ENCODE measurements at places on chromosomes 7 and 10.

DNA sequence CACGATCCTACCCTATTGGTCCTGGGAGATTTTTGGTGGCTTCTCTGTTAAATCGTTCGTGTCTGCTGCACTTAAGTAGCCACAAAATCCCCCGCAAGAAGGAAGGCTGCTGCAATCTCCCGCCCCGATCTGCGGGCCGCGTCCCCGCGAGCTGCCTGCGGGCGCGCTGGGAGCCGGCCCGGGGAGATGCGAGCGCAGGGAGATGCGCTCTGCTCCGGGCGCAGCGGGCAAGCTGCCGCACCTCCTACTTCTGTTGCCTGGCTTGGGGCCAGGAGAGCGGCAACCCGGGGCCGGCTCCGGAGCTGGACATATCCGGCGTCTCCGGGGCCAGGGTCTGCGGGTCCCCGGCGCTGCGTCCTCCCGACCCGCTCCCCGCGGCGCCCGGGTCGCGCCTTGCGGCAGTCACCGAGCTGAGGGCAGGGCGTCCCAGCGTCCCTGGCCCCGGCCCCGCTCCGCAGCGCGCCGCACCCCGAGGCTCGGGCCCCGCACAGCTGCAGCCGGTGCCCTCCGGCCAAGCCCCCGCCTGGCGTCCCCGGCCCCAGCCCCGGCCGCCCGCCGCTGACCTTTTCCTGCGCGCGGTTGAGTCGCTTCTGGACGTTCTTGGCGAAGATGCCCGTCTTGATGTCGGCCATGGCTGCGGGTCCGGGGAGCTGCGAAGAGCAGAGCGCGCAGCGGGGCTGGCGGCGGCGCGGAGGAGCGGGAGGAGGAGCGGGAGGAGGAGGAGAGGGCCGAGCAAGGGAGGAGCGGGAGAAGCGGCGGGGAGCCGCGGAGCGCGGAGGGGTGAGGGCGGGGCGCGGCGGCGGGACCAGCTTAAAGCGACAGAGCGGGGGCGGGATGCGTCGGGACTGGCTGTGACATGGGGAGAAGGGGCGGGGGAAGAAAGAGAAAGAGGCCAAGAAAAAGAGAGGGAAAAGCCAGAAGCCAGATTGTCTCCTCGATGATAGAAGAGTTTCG lies at the start of gene AMPH:
Gene AMPH, minus strand, starts transcription at position 654 of the 954 bp plus-strand sequence. Its CDS starts 22 bp downstream, at position 632.
- H3K4me1 ChIP-seq, result peaks cover 7% of the 10 kb centered on the region
- no peak within 1 kb of the TSS for H3K27ac ChIP-seq
- H3K36me3 ChIP-seq, result no peaks in the 10 kb centered on the region
- no peaks in the 10 kb centered on the region for H3K27me3 ChIP-seq
- DNase-seq, result peak; percentile 75

- no peak overlapping the region for H3K4me3 ChIP-seq
- DNase-seq, result no peak
- no peaks in the 10 kb centered on the region for H3K36me3 ChIP-seq
- H3K27me3 ChIP-seq, result peaks cover 4% of the 10 kb centered on the region
- peak overlapping the region; percentile 82 for H3K27ac ChIP-seq
- peaks cover 87% of the 10 kb centered on the region for H3K4me1 ChIP-seq
Measured at GRCh38 chr7:25847336-25848070, 304.5 kb upstream of the NFE2L3 start.

DNA sequence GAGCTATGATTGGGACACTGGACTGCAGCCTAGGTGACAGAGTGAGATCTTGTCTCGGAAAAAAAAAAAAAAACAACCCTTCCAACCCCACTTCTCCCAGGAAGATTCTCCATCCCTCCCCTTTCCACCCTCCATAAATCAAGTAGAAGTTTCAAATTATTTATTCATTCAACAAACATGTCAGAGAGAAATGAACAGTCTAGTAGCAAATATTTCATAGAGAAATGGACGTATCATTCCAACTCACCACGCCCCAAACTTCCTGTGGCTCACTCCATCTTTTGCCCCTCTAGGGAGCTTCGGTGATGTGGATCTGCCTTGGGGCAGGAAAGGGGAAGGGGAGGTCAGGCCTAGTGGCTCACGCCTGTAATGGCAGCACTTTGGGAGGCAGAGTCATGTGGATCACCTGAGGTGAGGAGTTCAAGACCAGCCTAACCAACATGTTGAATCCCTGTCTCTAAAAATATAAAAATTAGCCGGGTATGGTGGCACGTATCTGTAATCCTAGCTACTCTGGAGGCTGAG lies 638 bp upstream of the TRAPPC14 start:
- DNase-seq, result no peak
- peaks cover 29% of the 10 kb centered on the region for H3K36me3 ChIP-seq
- peak overlapping the region; percentile 85 for H3K27ac ChIP-seq

DNA sequence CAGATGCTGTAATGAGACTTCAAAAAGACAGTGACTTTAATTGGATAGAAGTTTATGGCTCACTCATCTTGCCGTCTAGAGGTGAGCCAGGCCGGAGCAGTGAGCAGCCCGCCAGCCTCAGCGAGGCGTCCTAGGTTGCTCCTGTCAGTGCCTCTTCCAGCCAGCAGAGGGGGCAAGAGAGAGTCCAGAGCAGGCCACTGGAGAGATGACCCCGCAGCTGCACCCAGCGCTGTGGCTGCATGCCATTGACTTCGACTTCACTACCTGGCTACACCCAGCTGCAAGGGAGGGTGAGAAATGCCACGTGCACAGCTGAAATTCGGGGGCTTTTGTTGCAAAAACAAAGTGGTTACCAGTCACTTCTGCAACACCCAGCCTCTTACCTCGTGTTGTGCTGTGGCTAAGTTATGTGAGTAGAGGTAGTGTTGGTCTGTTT lies 26.5 kb downstream of the NUB1 start:
- peak; percentile 85 for DNase-seq
- peaks cover 13% of the 10 kb centered on the region for H3K4me1 ChIP-seq
- H3K27ac ChIP-seq, result no peak overlapping the region
- no peak overlapping the region for H3K4me3 ChIP-seq
- H3K27me3 ChIP-seq, result no peaks in the 10 kb centered on the region

DNA sequence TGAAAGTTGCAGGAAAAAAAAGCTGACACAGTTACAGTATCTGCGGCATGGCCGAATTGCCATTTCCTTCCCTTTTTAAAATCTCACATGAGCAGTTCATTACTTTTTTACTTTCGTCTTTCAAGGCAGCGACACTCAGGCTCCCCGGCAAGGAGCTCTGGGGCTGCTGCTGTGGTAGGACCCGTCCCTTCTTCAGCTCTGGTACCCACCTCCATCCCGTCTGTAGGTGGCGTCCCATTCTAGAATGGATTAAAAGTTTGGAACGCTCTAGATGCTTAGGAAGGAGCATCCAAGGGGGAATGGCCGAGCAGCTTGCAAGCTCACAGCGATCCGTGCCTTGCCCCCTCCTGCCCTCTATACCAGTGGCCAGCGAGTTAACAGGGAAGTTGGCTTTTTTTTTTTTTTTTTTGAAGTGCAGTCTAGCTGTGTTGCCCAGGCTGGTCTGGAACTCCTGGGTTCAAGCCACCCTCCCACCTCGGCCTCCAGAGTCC lies 22.8 kb upstream of the TTYH3 start:
- no peak for DNase-seq
- H3K27me3 ChIP-seq, result no peaks in the 10 kb centered on the region
- H3K4me1 ChIP-seq, result peaks cover 41% of the 10 kb centered on the region
- H3K36me3 ChIP-seq, result no peaks in the 10 kb centered on the region
- H3K27ac ChIP-seq, result no peak overlapping the region

- DNase-seq, result no peak
- H3K27me3 ChIP-seq, result no peaks in the 10 kb centered on the region
- H3K4me1 ChIP-seq, result no peaks in the 10 kb centered on the region
- H3K27ac ChIP-seq, result no peak overlapping the region
- no peak overlapping the region for H3K4me3 ChIP-seq
- H3K36me3 ChIP-seq, result no peaks in the 10 kb centered on the region
Measured at GRCh38 chr7:24970676-24971075, 9.3 kb downstream of the OSBPL3 start.

DNA sequence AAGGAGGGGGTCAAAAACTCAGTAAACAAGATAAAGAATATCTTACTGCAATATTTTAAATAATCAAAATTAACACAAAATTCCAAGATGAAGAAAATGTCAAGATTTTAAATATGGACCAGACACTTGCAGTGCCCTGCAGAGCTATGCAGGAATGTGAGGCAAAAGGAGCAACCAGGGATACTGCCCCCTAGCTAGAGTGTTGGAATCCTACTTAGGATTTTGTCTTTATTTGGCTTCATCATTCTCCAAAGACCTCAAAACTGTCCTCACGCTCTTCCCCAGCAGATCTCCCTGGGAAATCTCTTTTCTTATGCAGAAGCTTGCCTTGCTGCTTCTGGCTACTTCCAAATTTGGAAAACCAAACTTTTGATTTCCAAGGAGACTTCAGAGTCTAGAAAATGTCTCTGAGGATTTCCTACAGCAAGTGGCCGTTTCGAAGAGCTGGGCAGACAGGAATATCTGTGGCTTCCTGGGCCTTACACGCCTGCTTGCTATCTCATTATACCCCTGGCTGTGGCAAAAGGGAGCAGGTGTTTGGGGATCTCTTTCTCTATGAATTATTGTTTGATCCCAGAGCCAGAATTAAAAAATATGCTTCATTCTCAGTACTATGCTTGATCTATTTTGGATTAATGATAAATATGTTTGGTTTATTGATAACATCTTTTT lies 232.2 kb upstream of the BMPER start:
- H3K27me3 ChIP-seq, result no peaks in the 10 kb centered on the region
- no peak overlapping the region for H3K27ac ChIP-seq
- no peaks in the 10 kb centered on the region for H3K36me3 ChIP-seq
- no peak overlapping the region for H3K4me3 ChIP-seq
- no peak for DNase-seq
- no peaks in the 10 kb centered on the region for H3K4me1 ChIP-seq

DNA sequence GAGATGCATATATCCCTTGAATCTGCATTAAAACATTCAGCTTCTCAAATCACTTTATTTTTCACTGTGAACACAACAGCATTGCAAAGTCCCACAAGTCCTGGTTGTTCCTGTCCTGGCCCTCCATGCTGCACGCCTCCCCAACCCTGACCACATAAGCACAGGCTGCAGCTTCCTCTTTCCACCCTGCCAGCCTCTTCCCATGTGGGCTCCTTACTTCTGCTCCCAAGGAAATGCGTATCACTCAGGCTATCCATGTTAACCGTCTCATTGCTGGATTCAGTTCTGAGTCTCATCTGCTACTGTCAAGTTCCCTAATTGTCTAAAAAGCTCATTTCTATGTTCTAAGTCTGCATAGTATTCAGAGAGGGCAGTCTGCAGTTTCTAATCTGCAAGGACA lies 89.7 kb upstream of the ZPBP start:
- no peak for DNase-seq
- peak overlapping the region; percentile 64 for H3K27ac ChIP-seq
- H3K4me3 ChIP-seq, result no peak overlapping the region
- H3K4me1 ChIP-seq, result no peaks in the 10 kb centered on the region

Measured in heart right ventricle (tissue), 16 donors.